ENCODE measurements at places on chromosomes 1 and 21.

DNA sequence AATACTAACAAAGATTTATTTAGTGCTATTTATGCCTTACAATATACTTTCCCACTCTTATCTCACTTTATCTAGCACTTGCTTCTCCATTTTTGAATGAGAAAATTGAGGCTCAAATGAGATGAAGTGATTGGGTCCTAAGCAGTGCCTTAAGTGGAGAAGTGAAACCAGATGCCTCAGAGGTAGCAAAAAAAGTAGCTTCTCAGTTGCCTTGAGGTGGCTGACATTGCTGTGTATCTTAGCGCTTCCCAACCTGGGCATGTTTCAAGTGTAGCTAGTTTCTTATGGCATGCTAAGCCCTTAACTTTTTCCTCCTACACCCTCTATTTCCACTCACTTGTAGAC lies 390.4 kb downstream of the OMA1 start:
- no peak for DNase-seq

DNA sequence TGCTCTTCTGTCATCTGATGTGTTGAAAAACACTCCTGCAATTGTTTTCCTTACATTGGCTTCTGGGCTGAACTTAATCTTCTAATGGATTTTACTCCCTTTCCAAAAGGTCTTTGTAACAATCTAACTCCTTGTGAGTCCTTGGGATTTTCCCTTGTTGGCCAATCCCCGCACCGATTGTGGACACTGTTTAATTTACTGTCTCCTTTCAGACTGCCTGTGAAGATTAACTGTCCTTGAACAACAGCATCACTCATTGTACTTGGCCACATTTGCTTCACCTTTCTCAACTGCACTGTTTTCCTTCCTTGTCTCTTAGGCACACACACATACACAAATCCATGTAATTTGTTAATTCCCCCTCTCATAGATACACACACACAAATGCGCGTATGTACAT lies 120.4 kb downstream of the SPATA46 start:
- no peak for DNase-seq

DNA sequence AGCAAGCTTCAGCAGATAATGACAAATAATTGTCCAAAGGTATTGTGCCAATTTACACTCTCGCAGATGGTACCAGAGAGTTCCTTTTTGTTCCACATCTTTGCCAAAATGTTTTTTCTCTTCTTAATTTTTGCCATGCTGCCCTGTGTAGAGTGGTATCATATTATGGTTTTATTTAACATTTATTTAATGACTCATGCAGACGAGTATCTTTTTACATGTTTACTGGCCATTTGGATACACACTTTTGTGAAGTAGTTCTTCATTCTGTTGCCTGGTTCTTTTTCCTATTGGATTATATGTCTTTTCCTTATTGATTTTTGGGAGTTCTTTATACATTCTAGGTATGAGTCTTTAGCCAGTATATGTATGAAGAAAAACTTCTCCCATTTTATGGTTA lies 151.1 kb downstream of the PCNX2 start:
- no peak for DNase-seq

DNA sequence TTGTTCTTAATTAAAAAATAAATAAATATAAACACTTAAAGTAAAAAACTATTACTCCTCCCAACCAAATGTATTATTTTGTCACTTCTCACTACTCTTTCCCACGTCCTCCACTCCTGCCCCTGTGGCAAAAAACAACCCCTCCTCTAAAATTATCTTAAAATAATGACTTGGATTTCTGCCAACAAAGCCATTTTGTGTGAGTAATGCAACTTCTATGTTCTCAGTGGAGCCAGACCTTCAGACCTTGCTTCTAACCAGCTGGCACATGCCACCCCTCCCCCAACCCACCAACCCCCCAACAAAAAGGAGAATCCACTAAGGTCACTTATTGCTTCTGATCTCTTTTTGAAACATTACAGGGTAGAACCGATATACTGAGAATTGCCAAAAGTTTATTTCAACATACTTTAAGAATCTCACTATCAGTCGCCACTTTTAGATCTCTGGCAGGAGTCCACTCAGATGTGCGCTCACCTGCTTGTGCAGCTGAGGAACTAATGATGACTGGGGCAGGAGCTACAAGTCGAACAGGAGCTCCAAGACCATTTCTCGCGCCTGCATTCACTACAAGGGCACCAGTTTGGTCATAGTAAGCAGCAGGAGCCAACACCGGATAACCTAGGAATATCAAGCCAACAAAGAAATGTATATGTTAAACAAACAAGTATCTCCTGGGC lies 58.3 kb upstream of the SDC3 start:
- DNase-seq, result no peak

GRCh38 chr1:246617768-246618167 lies 51.5 kb downstream of the CNST start:
- DNase-seq, result no peak

DNA sequence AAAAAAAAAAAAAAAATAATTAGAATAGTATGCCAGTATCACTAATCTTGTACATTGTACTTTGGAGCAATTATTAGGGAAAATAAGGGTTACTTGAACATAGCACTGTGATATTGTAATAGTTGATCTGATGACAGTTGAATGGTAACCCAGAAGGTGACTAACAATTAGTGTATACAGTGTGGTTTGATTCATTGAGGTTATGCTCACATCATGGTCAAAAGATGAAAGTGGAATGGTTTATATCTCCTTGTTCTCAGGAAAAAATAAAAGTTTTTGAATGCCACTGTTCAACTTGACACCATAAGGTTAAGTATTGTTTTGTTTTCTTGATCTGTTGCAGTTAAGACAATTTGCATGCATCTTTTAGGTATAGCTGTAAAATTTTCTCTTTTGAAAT lies 87.0 kb downstream of the GPR52 start:
- no peak for DNase-seq

All from activated T-helper 1 cell treated with Interleukin-2 at 50 U/mL for 16 hours (primary cell).